Right atrium auricular region (tissue), 2 donors: ENCODE measurements at places on chromosomes 3 and 15. TPM values are rescaled to one million over a fixed set of nuclear protein-coding genes. Genes with fewer than 3 reads are reported as not detected.

DNA sequence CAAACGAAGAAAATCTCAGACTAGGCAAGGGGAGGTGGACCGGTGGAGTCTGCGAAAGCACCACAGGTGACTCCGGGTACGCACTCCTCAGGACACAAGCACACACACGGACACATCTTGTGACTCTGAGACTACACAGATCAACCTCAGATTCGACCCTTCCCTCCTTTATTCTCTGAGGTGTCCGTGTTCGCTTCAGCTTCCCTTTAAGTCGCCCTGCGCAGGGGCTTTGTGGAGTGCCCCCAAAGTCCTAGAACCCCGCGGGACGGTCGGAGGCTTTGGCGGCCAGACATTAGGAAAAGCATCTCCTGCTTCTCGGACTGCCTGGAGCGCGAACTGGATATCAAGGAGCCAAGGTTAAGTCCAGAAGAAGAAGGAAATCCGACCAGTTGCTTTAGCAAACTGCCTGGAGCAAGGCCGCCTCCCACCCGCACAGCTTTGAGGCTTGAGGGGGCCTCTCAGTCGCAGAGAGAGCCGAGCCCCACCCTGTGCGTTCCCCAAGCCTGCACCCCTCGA, 730 bp downstream of the DGKG start:
- peak; percentile 55 for DNase-seq

DNA sequence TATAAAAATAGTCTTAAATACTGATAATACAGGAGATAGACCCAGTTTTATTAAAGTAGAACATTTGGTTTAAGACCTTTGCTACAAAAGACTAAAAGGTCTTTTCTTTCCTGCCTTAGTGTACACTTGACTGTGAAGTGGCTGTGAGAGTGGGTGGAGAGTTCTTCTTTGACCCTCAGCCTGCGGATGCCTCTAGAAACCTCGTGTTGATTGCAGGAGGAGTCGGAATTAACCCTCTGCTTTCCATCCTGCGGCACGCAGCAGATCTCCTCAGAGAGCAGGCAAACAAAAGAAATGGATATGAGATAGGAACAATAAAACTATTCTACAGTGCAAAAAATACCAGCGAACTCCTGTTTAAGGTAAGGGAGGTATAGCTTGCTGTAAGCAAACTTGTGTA, 36.5 kb downstream of the OXNAD1 start:
- no peak for DNase-seq

DNA sequence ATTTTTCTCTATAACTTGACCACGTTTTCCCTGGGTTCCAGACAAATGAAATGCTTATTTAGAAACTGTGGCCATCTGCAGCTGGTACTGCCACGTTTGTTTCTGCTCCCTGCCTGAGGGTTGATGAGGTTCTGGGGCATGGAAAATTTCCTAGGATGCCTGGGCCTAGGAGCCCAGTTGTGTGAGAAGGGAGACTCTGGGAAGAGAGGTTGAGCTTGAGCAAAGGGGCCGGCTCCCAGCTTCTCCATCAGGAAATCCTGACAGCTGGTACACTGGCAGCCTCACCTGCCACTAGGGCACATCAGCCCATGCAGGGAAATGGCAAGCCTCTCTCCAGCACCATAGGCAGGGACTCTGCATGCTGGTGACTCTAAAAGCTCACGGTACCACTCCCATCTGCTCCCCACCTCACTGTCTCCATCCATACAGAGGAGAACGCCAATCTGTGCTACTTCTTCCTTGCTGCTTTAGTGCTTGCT, 165.4 kb upstream of the PPP2R3A start:
- DNase-seq: no peak

GRCh38 chr3:66140743-66141372, 79.9 kb upstream of the SLC25A26 start:
- DNase-seq: no peak

GRCh38 chr3:54014067-54014466, 108.3 kb upstream of the CACNA2D3 start:
- DNase-seq: no peak

- DNase-seq: no peak
These were observed 230.0 kb upstream of the LYSMD4 start for GRCh38 chr15:99963096-99963825.

- peak; percentile 79 for DNase-seq
These were observed 2.2 kb upstream of the HES1 start for GRCh38 chr3:194133661-194134230.

DNA sequence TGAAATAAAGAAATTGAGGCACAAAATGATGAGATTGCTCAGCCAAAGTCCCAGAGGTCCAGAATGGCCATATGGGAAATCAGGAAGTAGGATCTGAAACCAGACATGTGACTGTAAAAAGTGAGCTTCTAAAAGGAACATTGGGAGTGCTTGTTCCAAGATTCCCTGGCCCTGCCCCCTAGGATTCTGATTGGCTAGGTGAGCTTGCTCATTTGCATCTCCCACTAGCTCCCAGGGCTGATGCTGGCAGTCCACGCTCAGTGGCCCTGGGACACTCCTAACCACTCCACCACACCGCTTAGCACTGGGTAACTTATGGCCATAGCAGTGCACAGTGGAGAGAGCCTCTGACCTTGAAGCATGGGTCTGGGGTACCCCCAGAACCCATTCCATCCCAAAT, 326.7 kb downstream of the NTRK3 start:
- DNase-seq: no peak

GRCh38 chr15:29822100-29822683, at the start of gene TJP1:
Gene TJP1, minus strand, starts transcription at chr15:29822468. Its CDS starts 440 bp downstream, at chr15:29822028.
- DNase-seq: peak; percentile 76

DNA sequence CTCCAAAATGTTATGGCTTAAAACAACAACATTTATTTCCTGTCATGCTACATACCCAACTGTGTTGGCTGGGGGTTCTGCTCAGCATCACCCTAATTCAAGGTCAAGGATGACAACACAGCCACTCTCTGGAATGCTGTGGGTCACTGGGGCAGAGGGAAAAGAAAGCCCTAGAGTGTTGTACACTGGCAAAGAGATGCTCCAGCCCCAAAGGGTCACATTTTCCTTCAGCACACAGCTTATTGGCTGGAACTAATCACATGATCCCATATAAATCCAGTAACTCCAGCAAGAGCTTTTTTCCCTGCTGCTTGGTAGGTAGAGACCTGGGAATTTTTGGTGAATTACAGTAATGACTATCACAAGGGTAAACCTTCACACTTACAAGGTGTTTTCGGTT, 1041.4 kb downstream of the NTRK3 start:
- DNase-seq: no peak

DNA sequence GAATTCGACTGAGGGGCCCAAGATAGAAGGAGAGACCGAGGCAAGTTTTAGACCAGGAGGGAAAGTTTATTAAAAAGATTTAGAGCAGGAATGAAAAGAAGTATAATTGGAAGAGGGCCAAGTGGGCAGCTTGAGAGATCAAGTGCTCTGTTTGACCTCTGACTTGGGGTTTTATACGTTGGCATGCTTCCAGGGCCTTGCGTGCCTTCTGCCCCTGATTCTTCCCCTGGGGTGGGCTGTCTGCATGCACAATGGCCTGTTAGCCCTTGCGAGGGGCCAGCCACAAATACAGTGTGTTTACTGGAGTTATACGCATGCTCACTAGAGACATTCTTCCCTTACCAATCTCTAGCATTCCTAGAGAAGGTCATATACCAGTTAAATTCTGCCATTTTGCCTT, 70.7 kb upstream of the LARS2 start:
- DNase-seq: no peak

DNA sequence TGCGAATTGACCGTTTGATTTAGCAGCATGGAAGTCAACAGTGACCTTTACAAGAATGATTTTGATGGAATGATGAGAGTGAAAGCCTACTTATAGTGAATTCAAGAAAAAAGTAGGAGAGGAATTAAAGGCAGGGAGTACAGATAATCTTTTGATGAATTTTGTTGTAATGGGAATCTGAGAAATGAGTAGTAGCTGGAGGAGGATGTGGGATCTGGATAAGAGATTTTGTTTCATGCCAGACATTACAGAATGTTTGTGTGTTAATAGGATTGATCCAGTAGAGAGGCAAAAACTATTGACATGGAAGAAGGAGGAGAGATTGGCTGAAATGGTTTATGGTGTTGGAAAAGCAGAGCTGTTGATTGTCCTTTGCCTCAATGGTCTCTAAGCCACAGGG, 17.4 kb upstream of the ZNF609 start:
- DNase-seq: no peak

DNA sequence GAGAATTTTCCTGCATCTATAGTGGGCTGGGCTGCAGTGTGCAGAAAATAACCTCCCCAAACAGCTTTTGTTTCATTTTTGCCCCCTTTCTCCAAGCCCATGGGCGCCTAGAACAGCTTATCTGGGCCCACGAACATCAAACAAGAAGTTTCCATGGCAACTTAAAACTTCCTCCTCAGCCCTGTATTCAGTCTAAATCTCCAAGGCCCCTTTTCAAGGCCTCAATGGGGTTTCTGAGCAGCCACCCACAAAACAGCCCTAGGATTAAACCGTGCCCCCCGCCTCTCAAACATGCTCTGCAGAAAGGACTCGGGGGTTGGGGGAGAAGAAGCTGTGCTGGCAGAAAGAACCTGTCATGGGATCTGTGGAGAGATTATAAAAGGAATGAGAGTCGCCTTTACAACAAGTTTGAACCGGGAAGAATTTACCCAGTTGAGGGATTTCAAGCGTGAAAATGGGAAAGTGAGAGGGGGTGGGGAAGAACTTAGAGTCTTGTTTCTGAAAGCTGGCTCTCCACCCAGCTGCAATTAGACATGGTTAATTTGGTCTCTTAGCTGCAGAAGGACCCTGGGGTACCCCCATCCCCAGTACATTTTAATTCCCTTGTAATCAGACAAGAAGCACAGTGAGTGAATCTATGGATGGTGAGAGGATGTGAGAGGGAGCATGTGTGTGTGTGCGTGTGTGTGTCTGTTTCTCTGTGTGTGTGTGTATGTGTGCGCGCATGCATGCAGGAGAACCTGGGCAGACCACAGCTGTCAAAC, 4.3 kb upstream of the FAM107A start:
- no peak for DNase-seq

GRCh38 chr15:60651101-60651500, 172.2 kb upstream of the ICE2 start:
- DNase-seq: no peak

- no peak for DNase-seq
These were observed 5.2 kb upstream of the TMCO5A start for GRCh38 chr15:37929238-37929637.

DNA sequence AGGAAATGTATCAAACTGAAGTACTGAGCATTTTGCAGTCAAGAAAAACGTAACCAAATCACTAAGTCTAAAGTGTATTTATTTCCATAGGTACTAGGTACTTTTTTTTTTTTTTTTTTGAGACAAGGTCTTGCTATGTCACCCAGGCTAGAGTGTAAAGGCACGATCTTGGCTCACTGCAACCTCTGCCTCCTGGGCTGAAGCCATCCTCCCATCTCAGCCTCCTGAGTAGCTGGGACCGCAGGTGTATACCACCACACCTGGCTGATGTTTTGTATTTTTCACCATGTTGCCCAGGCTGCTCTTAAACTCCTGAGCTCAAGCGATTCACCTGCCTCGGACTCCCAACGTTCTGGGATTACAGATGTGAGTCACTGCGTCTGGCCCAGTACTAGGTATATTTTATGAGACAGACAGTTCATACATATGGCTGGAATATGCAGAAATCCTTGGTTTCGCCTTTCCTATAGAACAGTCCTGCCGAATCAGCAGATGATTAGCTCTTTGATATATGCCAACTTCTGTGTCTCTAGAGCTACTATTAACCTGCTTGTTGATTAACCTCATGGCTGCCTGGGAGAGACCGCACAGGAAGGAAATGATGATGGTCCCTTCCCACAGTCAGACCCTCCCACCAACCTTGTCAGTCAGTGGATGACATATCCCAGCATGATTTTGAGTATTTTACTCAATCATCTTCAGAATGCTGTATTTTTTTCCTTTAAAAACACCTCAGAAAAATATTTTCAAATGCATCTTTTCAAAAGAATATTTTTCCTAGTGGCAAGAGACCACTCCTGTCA, 32.3 kb downstream of the TMOD3 start:
- DNase-seq: no peak

DNA sequence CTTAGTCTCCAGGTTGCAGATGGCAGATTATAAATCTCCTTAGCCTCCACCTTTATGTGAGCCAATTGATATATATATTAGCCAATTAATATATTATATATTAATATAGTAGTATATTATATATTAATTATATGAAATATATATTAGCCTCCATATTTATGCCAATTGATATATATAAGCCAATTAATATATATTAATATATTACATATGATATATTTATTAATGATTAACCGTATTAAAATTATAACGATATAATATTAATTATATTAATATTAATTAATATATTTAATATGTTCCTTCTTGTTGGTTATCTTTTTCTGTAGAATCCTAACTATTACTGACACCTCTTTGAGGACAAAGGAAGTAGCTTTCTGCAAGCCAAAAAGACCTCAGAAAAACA, 972.5 kb downstream of the GBE1 start:
- no peak for DNase-seq

DNA sequence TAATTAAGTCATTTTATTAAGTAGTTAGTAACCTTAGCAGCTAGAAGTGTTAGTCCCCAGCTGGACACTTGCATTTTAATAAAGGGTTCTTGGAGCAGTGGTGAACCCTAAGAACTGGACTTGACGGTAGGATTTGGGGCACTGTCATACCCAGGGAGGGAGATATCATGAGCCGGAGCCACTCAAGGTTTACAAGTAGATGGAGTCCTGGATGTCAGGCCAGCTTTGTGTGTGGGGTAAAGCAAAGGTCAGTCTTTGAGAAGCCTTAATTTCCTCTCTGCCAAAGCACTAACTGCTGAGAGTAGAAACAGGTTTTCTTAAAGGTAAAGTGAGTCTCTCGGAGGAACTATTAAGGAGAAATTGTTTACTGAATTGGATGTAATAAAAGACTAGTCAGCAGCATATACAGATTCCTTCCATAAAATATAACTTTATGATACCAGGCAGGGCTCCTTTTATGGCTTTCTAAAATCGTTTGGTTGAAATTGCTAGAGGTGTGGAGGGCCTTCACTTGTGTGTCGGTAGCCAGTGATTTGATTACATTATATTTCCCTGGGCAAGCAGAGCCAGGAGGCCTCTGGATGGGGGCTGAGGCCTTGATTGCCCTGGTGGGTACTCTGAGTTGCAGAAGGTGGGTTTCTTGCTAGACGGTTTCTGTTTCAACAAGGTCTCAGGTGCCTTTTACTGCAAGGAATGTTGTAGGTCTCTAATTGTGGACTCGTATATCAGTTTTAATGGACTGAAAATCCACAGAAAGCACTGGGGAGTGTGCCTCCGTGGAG, 23.1 kb downstream of the SQOR start:
- no peak for DNase-seq

GP5 gene
- total RNA-seq: 0.08 TPM

FES gene
- 14.9 TPM for total RNA-seq

POPDC2 gene
- 853 TPM for total RNA-seq

SPTSSB gene
- total RNA-seq: not detected

FBLN2 gene
- total RNA-seq: 185 TPM

SLC9C1 gene
- 0.35 TPM for total RNA-seq

FRMD5 gene
- total RNA-seq: 25.5 TPM

NPAP1 gene
- not detected for total RNA-seq

NUSAP1 gene
- 0.94 TPM for total RNA-seq
